ENCODE measurements at places on chromosomes 2 and 18. TPM values are rescaled to one million over a fixed set of nuclear protein-coding genes. Genes with fewer than 3 reads are reported as not detected.

DNA sequence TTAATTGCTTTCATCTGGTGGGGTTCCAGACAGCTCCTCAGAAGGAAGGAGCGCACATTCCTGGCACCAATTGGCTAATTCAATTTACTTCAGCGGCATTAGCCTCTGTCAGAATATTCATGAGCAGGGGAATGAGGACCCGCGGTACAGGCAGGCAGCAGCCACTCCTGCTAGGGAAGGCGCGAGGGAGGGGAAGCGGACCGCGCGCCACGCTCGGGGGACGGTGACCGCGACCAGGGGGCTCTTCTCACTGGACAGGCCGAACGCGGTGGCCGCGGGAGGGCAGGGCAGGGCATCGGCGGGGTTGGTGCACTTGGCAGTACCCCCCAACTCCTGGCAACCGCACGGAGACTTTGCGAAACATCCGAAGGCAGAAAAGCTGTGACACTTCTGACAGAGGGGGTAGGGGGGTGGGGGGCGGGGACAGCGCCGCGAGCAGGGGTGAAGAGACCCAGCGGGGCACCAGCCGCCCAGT, at the start of gene CDH20:
Gene CDH20, plus strand, starts transcription at position 160 of the 475 bp plus-strand sequence.
- DNase-seq, result no peak

GRCh38 chr2:157895531-157895930, 19.4 kb upstream of the ACVR1 start:
- DNase-seq, result no peak

DNA sequence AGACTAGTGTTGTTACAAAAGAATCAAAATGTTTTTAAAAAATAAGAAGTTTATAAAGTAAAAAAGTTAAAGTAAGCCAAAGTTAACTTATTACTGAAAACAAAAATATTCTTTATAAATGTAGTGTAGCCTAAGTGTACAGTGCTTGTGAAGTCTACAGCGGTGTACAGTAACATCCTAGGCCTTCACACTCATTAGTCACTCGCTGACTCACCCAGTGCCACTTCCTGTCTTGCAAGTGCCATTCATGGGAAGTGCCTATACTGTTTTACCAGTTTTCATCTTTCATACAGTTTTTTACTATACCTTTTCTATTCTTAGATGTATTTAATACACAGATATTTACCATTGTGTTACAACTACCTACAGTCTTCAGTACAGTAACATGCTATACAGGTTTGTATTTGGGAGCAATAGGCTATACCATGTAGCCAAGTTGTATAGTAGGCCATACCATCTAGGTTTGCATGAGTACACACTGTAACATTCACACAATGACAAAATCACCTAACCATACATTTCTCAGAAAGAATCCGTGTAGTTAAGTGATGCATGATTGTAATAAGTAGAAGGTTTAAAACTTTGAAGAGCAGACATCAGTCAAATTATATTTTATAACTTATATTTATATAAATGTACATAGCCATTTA, 13.4 kb downstream of the SERPINB7 start:
- no peak for DNase-seq

DNA sequence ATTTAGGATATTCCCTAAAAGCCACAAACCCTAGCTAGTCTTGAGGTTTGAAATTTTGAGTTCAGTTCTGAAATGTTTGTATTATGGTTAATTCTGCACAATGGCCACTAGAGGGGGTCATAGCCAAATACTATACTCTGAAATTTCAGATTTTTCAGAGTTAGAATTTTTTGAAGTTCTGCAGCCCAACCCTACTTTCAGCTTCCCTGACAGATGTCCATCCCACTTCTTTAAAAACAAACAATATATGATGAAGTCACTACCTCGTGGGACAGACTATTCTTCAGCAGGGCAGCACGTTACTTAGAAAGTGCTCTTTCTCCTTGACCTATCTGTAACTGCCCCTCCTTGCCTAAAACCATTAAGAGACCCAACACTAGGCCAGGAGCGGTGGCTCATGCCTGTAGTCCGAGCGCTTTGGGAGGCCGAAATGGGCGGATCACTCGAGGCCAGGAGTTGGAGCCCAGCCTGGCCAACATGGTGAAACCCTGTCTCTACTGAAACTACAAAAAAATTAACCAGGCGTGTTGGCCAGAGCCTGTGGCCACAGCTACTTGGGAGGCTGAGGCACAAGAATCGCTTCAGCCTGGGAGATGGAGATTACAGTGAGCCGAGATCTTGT, 48.2 kb upstream of the PAPOLG start:
- peak; percentile 55 for DNase-seq

The CD207 gene
- 0.86 TPM for total RNA-seq

DNA sequence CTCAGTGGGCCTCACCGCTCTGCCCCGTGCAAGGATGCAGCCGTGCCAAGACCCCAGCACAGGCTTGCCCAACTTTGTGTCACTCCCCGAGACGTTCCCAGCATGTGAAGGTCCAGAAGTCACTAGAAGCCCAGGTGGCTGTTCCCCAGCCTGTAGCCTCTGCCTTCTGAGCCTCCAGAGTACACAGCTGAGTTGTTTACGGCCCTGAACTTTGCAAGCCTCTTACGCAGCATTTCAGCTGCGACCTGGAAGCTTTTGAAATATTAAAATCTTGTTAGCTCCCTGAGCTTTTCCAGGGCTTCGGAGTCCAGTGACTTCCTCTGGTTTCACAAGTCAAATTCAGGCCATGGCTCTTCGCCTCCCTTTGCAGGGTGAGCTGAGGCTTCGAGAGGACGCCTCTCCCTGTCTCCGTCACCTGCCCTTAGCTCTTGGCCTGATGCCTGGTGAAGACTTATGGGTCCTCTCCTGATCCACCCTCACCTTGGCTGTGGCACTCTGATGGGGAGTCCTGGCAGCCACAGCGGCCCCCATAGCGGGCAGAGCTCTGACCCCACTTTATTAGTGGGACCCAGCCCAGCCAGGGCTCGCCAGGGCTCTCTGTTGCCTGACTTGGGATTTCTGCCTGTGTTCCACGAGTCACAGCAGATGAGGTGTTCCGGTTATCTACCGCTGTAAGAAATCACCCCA, 76.5 kb upstream of the HPCAL1 start:
- DNase-seq, result no peak

GRCh38 chr2:160679686-160680085, 186.1 kb upstream of the RBMS1 start:
- no peak for DNase-seq

GRCh38 chr2:169141713-169142352, 72.5 kb downstream of the DHRS9 start:
- DNase-seq, result peak; percentile 53

DNA sequence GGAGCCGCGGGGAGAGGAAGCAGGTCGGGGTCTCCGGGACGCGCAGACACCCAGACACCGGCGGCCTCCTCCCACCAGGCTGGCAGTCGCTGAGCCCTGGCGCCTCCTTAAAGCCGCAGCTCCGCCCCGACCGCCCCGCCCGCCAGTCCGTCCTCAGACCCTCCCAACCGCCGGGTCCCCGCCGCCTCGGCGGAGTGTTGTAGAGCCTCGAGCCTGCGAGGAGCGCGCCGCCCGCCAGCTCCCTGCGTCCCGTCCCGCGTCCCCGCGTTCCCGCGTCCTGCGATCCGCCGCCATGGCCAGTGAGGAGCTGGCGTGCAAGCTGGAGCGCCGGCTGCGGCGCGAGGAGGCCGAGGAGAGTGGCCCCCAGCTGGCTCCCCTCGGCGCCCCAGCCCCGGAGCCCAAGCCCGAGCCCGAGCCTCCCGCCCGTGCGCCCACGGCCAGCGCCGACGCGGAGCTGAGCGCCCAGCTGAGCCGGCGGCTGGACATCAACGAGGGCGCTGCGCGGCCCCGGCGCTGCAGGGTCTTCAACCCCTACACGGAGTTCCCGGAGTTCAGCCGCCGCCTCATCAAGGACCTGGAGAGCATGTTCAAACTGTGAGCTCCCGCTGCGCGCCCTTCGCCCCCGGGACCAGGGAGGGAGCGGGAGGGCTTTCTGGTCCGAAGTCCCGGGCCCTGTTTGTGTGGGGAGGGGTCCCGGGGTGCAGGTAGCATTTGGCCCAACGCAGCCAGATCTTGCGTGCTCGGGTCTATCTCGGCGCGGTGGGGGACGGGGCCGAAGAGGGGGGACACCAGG, at the start of gene EFHD1:
Gene EFHD1, plus strand, starts transcription at position 192 of the 793 bp plus-strand sequence. Its CDS starts 101 bp downstream, at position 293.
- peak; percentile 88 for DNase-seq

DNA sequence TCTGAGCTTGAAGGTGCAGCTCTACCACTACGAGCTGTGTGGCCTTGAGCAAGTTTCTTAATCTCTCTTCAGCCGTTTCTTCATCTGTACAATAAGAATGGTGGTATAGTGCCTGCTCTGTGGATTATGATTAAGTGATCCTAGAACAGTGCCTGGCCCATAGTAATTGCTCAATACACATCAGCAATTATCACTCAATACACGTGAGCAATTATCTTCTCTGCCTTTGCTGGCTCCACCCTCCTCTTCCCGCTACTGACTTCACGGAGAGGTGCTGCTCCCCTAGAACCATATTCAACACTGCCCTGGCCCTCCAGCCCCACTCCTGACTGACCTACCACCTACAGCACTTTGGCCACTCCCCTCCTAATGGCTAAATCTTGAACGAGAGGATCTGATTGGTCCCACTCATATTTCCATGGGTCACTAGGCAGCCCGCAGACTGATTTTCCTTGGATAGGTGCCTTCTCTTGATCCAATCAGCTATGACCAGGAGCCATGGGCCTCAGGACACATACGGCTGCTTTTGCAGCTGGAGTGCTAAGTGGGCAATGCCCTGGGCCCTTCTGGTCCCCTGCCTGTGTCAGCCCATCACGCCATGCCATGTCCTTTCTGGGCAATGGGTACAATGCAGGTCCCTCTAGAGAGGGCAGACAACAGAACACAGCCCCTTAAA, 77.5 kb downstream of the STPG4 start:
- DNase-seq, result no peak

The DSG1 gene
- not detected for total RNA-seq

The LPIN1 gene
- total RNA-seq, result 36.1 TPM

All from lung (tissue), 17 donors.